Dermis microvascular lymphatic vessel endothelial cell (primary cell): ENCODE measurements at places on chromosomes 4 and X.

- DNase-seq = no peak
These were observed 34.0 kb upstream of the RNF128 start for GRCh38 chrX:106692425-106693065.

GRCh38 chr4:53618321-53618720, 27.0 kb upstream of the LNX1 start:
- no peak for DNase-seq

DNA sequence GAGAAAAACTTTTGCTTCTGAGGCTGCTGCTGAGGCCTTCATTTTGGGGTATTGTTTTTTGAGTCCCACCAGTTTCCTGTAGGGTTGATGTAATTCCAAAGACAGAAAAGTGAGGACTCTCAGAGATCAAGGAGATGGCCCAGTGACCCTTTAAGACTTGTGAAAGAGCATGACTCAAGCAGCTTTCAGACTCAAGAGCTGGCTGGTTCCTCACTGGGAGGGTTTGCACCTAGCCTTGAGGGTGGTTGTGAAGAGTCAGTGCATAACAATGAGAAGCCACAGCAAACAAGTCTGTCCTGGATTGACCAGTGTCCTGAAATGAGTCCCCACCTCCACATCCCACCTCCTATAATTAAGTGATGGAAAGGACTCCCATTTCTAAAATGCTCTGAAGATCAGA, 89.2 kb downstream of the NHS start:
- no peak for DNase-seq

DNA sequence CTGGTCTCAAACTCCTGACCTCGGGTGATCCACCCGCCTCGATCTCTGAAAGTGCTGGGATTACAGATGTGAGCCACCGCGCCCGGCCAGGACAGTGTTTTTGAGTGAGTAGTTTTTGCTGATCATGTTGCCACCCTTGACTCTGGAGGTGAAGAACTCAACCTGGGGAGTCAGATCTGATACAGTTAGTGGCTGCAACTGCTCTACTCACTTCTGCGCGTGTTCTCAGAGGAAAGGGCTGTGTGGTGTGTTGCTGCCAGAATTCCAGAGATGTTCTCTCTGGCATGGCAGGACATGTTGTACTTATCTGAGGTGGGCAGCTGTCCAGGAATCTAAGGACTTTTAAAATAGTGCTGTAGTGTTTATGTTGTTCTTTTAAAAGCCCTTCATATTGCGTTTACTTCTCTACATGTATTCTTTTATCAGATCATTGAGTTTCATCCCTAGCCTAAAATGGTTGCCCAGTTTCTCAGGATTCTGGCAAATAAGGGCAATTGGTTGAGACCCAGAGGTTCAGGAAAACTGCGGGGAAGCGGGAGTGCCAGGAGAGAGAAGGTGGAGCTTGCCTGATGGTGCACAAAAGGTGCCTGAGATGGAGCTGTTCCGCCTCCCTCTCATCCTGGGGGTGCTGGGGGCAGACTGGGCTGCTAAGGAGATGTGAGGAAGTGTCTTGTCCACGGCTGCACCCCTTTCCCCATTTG, 97.7 kb downstream of the ARHGAP10 start:
- DNase-seq = no peak

- DNase-seq = no peak
These were observed 90.9 kb upstream of the SRD5A3 start for GRCh38 chr4:55255179-55255578.

GRCh38 chrX:108415146-108415545, 23.1 kb downstream of the COL4A6 start:
- DNase-seq = peak; percentile 44

- no peak for DNase-seq
These were observed 160.1 kb upstream of the MBNL3 start for GRCh38 chrX:132648895-132649294.

- DNase-seq = no peak
These were observed 2.7 kb downstream of the CT55 start for GRCh38 chrX:135168486-135168885.

DNA sequence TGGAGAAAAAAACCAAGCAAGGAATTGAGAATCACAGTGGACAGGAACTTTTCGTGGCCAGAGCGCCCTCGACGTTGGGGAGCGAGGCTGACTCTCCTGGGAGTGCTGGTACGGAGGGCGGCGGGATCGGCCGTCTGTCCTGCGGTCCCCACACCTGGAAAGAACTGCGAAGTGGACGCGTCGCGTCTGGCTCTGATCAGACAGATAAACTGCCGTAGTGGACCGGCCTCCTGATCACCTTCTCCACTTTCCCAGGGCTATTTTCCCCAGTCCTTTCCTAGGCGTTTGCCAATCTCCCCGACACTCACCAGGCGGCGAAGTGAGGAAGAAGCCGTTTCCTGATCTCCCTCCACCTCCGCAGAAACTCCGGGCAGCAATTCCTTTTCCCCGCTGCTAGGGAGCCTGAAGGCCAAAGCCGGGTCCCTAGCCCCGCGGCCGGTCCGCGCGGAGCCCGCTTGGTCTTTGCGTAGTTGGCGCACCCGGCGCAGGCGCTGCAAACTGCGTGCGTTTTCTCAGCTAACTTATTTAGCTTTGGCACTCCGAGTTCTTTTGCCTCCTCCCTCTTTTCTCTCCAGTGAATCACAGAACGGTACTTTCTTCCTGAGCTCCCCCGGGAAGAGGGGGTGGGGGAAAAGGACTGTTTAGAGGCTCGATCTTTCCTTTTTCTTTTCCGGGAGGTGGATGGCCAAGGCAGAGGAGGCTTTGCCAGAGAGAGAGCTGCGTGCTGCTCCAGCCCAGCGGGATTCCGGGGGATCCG, at the start of gene ARSJ:
TSS of gene ARSJ (minus strand) at position 500 of the 757 bp plus-strand sequence. CDS start 813 bp downstream, outside the sequence.
- peak; percentile 83 for DNase-seq

- DNase-seq = no peak
These were observed 29.7 kb downstream of the BCOR start for GRCh38 chrX:40068048-40068447.

GRCh38 chr4:86326400-86326799, 33.5 kb downstream of the MAPK10 start:
- DNase-seq = no peak

DNA sequence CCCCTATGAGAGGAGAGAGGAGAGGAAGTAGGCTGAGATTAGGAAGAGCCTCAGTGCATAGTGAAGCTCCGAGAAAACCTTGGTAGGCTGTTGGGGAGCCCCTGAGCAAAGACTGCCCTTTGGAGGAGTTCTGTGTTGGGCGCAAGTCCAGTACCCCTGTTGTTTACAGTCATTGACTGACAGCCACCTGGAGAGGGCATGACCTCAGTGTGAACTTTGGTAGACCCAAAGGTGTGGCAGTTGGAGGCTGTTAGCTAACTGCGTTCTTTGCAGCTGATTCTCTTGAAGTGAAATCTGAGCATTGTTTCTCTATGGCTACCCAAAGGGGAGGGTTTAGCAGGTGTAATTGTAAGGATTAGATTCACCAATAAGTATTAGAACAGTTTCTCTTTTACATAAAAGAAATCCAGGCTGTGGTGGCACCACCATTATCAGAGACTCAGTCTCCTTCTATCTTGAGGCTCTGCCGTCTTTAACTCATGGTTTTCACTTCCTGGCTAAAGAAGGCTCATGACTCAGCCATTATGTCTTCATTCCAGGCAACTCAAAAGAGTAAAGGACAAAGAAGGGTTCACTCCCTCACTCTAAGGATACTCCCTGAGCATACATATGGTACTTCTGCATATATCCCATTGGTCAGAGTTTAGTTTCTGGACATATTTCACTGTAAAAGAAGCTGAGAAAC, 33.4 kb downstream of the ANXA3 start:
- DNase-seq = no peak

DNA sequence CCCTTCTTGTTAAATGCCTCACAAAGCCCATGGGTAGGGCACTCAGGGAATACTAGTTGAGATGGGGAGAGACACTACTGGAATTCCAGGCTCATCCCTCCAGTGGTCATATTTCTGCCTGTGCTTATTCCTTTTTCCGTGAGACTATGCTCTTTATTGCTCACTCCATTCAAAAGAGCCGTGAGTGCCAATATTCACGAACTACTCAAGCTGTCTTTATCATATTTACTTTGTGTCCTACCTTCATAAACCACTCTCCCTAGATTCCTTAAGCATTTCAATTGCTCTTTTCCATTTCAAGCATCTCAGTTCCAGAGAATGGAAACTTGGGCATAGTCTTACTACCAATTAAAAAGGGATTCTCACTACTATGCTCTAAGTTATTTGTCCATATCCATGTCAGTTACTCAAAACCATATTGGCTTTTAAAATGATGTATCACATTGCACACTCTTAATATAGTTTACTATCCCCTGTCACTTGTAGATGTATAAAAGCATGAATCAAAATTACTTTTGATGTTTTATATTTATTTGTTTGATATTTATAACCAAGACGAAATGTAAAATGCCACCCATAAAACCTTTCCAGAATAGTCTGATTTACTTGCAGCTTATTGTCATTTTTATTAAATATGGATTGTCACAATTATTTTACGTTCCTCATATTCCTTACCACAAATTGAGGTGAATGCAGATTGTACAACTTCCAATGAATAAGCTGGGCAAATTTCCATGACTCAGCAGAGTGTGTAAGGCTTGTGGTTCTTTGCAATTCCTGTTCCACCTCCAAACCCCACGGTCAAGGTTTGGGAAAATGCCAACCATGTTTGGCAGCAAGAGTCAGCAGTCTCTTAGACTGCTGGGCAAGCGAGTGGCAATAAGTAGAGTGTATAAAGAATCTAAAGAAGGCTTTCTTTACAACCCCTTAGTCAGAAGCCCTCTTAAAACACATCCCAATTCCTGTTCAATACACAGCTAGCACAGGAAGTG, 24.4 kb downstream of the ENOX2 start:
- peak; percentile 32 for DNase-seq

- no peak for DNase-seq
These were observed 406.5 kb upstream of the CNKSR2 start for GRCh38 chrX:20967725-20968124.

- DNase-seq = no peak
These were observed 1.4 kb downstream of the AFAP1 start for GRCh38 chr4:7938266-7938608.

GRCh38 chrX:151713849-151714248, 2.0 kb upstream of the FATE1 start:
- DNase-seq = peak; percentile 29

DNA sequence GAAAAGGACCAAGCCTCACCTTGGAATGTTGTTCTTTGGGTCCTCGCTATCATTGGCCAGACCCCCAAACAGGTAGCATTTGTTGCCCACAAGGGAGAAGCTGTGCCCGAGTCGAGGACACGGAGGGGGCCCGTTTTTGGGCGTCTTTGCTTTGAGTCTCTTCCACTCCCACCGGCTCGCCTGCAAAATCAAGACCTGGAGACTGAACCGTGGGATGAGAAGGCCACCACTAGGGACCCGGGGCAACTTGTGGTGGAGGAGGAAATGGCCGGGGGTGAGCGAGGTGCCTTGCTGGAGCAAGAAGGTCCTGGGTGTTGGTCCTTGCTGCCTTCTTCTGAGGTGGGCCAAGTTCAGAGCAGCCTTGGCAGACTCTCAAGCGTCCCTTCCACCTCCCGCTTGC, 7.5 kb downstream of the HCFC1 start:
- no peak for DNase-seq

GRCh38 chr4:1752284-1753041, 31.1 kb downstream of the TACC3 start:
- peak; percentile 30 for DNase-seq

DNA sequence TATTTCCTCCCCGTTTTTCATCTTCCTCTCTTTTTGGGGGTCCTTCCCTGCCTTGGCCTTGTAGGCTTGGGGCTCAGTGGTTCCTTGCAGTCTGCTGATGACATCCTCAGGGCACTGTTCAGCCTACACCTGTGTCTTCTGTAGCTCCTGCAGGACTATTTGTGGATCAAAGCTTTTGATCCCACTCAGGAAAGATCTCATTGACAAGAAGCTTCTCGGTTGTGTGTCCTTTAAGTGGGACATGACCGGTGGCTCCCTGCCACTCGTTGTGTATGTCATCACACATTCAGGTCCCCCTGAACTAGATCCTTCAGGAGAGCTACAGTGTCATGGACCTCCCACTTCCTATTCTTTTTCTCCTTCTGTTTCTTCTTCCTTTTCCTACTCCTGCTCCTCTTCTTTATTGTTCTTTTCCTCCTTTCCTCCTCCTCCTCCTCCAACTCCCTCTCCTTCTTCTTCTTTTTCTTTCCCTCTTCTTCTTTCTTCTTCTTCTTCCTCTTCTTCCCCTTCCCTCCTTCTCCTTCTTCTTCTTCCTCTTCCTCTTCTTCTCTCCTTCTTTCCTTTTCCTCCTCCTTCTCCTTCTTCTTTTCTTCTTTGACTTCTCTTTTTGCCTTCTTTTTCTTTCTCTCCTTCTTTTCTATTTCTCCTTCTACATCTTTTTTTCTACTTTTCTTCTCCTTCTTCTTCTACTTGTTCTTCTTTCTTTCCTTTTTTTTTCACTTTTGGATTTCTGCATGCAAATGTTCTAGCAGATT, 67.8 kb downstream of the NBDY start:
- no peak for DNase-seq

- DNase-seq = no peak
These were observed 201.9 kb upstream of the BOD1L1 start for GRCh38 chr4:13829457-13829856.

GRCh38 chrX:129632443-129632842, 22.3 kb downstream of the APLN start:
- no peak for DNase-seq

GRCh38 chrX:65657659-65658058, 9.8 kb upstream of the MSN start:
- no peak for DNase-seq

- no peak for DNase-seq
These were observed 221.6 kb downstream of the AFAP1 start for GRCh38 chr4:7717946-7718490.

GRCh38 chr4:40458109-40458508, 123.0 kb downstream of the CHRNA9 start:
- no peak for DNase-seq

DNA sequence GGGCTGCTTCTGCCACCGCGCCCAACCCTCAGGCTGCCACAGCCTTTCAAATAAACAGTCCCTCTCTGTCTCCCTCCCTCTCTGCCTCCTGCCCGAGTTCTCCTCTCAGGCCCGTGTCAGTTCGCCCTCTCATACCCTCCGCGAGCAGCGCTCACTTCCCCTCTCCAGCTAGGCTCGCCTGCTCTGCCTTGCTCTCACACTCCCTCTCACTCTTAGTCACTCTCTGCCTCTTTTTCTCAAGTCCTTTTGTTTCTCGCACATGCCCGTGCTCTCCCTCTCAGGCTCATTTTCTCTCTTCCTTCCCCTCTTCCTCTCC, 3.2 kb downstream of the EFNB1 start:
- DNase-seq = no peak

DNA sequence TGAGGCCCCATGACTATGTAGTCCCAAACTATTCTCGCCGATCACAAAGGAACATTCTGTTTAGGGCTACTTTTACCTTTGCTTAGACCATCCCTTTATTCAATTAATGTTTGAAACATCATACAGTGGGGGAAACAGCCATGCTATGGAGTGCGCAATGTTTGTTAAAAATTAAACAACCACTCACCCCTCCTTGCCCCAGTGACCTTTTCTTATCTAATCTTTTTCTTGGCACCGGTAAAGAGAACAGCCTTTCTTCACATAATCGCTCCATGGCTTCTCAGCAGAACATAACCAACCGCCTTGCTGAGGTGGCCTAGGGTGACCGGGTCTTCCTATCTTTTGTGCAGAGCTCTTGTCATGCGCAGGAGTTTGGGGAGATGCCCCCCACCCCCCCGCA, 152.6 kb downstream of the VCX3A start:
- DNase-seq = no peak
